ENCODE measurements at places on chromosomes 7 and 10.
A peak's percentile ranks its signal among the peaks of the same experiment; 100 is the strongest.

GRCh38 chr7:21422751-21423150, 5.1 kb upstream of the SP4 start:
- H3K4me3 ChIP-seq, result no peak overlapping the region
- no peak overlapping the region for H3K27ac ChIP-seq
- peaks cover 7% of the 10 kb centered on the region for H3K4me1 ChIP-seq
- H3K36me3 ChIP-seq, result no peaks in the 10 kb centered on the region

- H3K4me3 ChIP-seq, result no peak overlapping the region
- no peak for DNase-seq
- no peaks in the 10 kb centered on the region for H3K4me1 ChIP-seq
- H3K27ac ChIP-seq, result no peak overlapping the region
These were observed 20.6 kb downstream of the CLRN3 start for GRCh38 chr10:127872011-127872761.

GRCh38 chr7:50474382-50475160, 24.4 kb upstream of the FIGNL1 start:
- no peaks in the 10 kb centered on the region for H3K36me3 ChIP-seq
- H3K4me1 ChIP-seq, result no peaks in the 10 kb centered on the region

- no peaks in the 10 kb centered on the region for H3K4me1 ChIP-seq
- no peak overlapping the region for H3K4me3 ChIP-seq
- no peaks in the 10 kb centered on the region for H3K36me3 ChIP-seq
- no peaks in the 10 kb centered on the region for H3K27me3 ChIP-seq
- DNase-seq, result no peak
These were observed 35.0 kb downstream of the HDAC9 start for GRCh38 chr7:18530224-18531179.

DNA sequence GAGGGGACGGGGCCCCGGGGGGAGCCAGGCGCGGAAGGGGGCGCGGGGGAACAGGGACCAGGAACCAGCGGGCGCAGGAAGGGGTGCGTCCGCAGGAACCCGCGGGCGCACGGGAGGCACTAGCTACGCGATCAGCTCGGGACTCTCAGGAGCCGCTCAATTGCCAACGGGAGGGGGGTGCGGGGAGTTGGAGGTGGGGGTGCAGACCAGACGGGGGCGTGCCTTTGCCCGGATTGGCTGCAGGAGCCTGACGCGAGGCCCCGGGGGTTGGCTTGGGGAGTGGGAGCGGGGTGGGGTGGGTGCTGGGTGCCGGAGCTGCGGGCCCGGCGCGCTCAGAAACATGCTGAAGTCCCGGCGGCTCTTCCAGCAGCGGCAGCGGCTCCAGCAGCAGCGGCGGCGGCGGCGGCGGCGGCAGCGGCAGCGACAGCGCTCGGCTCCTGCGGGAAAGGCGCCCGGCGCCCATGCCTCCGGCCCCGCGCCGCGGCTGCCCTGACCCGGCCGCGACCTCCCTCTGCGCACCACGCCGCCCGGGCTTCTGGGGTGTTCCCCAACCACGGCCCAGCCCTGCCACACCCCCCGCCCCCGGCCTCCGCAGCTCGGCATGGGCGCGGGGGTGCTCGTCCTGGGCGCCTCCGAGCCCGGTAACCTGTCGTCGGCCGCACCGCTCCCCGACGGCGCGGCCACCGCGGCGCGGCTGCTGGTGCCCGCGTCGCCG, at the start of gene ADRB1:
TSS of gene ADRB1 (plus strand) at position 335 of the 715 bp plus-strand sequence. CDS start at position 602, 267 bp downstream.
- H3K27ac ChIP-seq, result no peak within 1 kb of the TSS
- peaks cover 27% of the 10 kb centered on the region for H3K4me1 ChIP-seq
- H3K27me3 ChIP-seq, result peaks cover 12% of the 10 kb centered on the region

DNA sequence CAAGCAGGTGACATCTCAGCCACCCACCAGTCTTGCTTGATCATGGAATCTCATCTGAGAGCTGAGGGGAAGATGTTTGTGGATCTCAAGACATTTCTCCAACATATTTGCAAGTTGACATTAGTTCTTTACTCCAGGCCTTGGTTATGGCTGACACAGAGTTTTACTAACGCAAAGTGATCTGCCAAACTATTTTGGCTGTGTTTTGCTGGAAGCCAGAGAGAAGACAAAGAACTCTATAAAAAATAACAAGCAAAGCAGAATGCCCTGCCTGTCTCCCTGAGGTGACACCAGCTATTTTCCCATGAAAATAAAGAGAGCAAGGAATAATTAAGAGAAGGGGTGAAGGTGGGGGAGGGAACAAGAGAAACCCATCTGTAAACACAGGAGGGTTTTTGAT, 286.4 kb downstream of the WDR11 start:
- no peak for DNase-seq
- no peaks in the 10 kb centered on the region for H3K4me1 ChIP-seq
- H3K27ac ChIP-seq, result no peak overlapping the region
- no peak overlapping the region for H3K4me3 ChIP-seq
- peaks cover 4% of the 10 kb centered on the region for H3K27me3 ChIP-seq

GRCh38 chr10:117989962-117990361, 56.8 kb downstream of the RAB11FIP2 start:
- no peak overlapping the region for H3K27ac ChIP-seq
- no peaks in the 10 kb centered on the region for H3K27me3 ChIP-seq
- H3K4me1 ChIP-seq, result no peaks in the 10 kb centered on the region
- H3K4me3 ChIP-seq, result no peak overlapping the region
- DNase-seq, result no peak

DNA sequence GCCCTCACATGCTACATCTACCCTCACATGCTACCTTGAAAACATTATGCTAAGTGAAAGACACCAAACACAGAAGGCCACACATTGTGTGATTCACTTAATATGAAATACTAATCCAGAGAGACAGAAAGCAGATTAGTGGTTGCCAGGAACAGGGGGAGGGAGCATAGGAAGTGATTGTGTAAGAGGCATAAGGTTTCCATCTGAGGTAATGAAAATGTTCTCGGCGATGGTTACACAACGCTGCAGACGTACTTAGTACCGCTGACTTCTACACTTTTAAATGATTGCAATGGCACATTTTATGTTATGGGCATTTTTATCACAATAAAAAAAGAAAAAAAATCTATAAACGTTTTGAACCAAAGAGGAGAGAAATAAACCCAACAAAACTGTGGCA, 742.3 kb downstream of the TYW1 start:
- no peak overlapping the region for H3K27ac ChIP-seq
- H3K4me3 ChIP-seq, result no peak overlapping the region
- no peak for DNase-seq
- H3K4me1 ChIP-seq, result no peaks in the 10 kb centered on the region
- H3K36me3 ChIP-seq, result no peaks in the 10 kb centered on the region
- no peaks in the 10 kb centered on the region for H3K27me3 ChIP-seq

- peak overlapping the region; percentile 87 for H3K27ac ChIP-seq
- peaks cover 31% of the 10 kb centered on the region for H3K4me1 ChIP-seq
- H3K4me3 ChIP-seq, result peak overlapping the region; percentile 93
- no peaks in the 10 kb centered on the region for H3K36me3 ChIP-seq
- no peaks in the 10 kb centered on the region for H3K27me3 ChIP-seq
These were observed 597 bp downstream of the APBB1IP start for GRCh38 chr10:26438534-26439341.

DNA sequence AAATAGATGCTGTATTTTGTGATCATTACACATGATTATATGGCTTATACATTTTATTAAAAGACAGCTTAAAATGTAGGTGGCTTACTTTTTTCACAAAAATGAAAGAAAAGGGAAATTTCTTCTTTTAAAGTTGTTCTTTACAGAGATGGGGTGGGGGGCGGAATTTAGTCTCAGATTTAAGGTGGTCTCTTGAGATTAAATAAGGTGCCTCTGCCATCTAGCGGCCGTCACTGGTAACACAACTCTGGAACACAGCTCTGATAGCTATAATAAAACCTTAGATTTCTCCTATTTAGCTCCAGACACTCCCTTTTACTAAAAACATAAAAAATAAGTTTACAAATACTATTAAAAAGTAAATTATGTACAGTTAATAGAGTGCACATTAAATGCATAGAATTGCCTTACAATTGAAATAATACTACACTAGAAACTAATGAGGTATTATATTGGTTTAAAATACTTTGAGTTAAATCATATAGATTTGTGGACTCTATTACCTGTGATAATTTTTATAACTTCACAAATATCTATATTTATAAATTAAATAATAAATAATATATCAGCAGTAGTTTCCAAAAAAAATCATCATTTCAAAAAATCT, 210.9 kb downstream of the DGKB start:
- H3K27ac ChIP-seq, result no peak overlapping the region
- no peaks in the 10 kb centered on the region for H3K27me3 ChIP-seq
- no peaks in the 10 kb centered on the region for H3K36me3 ChIP-seq
- H3K4me1 ChIP-seq, result no peaks in the 10 kb centered on the region
- H3K4me3 ChIP-seq, result no peak overlapping the region

- no peak overlapping the region for H3K4me3 ChIP-seq
- no peak for DNase-seq
- no peaks in the 10 kb centered on the region for H3K36me3 ChIP-seq
These were observed 61.6 kb downstream of the ZNF277 start for GRCh38 chr7:112267944-112268691.

DNA sequence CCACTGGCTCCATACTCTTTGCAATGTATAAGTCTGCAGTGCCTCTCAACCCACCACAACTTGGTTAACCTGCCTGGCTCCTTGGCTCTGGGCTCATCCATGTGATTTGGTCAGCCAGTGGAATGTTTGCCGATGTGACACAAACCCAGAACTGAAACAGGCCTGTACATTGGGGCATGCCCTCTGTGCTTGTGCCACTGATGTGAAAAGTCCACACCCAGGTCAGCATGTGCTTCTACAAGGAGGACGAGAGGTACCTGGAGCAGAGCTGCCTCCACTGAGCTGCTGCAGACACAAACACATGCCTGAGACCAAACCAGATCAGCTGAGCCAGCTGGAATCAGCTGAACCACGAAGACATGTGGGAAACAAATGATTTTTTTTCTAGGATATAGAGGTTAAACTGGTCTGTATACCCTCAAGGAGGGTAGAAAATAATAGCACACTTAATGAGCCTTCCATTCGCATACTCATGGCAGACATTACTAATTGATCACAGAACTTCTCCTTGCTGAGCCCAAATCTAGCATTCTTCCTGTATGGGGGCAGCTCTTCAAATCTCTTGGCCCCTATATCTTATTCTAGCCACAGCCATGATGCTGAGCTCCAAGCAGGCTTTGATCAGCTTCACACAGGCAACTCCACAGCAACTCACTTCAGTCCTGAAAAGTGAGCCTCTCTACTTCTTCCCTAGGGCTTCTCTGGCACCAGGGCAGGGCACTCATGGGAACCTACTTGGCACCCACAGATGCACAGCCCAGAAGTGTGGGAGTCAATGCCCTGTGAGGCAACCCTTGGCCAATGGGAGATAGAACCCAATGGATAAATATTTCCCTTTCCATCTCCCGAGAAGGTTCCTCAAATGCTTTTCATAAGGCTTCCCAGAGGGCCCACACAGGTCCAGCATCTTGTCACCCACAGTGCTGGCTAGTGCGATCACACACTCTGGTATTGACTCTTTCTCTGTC, 18.6 kb downstream of the PYROXD2 start:
- no peak overlapping the region for H3K4me3 ChIP-seq
- no peaks in the 10 kb centered on the region for H3K27me3 ChIP-seq
- H3K27ac ChIP-seq, result no peak overlapping the region

- no peak for DNase-seq
- no peak overlapping the region for H3K27ac ChIP-seq
- H3K36me3 ChIP-seq, result no peaks in the 10 kb centered on the region
- no peaks in the 10 kb centered on the region for H3K27me3 ChIP-seq
These were observed 78.3 kb upstream of the AOAH start for GRCh38 chr7:36802459-36803135.

GRCh38 chr7:105990727-105991453, 27.8 kb downstream of the CDHR3 start:
- H3K27me3 ChIP-seq, result no peaks in the 10 kb centered on the region
- no peaks in the 10 kb centered on the region for H3K4me1 ChIP-seq
- H3K36me3 ChIP-seq, result no peaks in the 10 kb centered on the region
- H3K4me3 ChIP-seq, result no peak overlapping the region
- no peak for DNase-seq

DNA sequence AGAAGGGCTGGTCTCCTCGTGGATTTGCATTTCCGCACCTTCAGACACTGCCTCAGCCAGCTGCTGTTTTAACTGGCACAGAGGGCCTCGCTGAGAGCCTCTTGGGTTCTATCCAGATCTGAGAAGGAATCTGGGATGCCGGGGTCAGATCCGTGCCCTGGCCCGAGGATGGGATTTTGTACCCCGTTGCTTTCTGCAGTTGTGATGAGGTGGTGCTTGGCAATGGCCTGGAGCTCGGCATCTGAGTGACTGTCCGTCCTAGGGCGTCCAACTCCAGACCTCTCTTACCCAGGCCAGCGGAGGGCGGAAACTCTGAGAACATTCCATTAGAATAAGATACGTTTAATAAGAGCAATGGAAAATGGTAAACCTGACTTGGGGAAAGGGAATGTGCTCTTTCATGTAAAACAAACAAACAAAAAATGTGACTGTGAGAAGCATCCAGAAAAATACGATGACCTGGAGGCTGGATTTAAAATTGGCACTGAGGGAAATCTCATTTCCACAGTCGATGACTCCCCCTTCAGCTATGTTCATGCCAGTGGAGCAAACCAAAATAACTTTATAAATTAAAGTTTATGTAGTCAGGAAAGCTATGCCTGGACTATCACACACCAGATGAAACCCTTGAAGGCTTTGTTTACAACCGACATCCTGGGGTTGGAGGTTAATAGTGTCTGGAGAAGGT, 39.6 kb downstream of the GRK5 start:
- peaks cover 2% of the 10 kb centered on the region for H3K4me1 ChIP-seq
- H3K36me3 ChIP-seq, result no peaks in the 10 kb centered on the region
- H3K27ac ChIP-seq, result no peak overlapping the region
- no peaks in the 10 kb centered on the region for H3K27me3 ChIP-seq

- H3K36me3 ChIP-seq, result no peaks in the 10 kb centered on the region
- H3K4me3 ChIP-seq, result no peak overlapping the region
- peaks cover 10% of the 10 kb centered on the region for H3K4me1 ChIP-seq
- no peak overlapping the region for H3K27ac ChIP-seq
- DNase-seq, result no peak
- H3K27me3 ChIP-seq, result no peaks in the 10 kb centered on the region
These were observed 85.2 kb downstream of the IGF2BP3 start for GRCh38 chr7:23385140-23385539.

DNA sequence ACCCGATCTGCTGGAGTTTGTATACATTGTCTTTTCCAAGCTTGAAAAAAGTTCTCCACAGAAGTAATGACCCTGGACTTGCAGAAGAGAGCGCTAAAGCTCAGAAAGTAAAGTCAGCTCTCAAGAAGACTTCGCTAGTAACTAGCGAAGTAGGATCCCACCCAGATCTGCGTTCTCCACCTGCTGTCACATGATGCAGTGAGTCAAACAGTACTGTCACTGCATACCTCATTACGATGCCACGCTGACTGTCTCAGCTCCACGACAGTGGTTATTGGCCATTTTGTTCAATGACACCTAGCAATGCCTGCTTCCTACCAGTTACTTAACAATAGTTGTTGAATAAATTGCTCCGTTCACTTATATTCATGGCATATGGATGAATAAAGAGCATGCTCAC, 29.7 kb upstream of the SEC61G start:
- no peaks in the 10 kb centered on the region for H3K4me1 ChIP-seq
- no peaks in the 10 kb centered on the region for H3K36me3 ChIP-seq
- H3K4me3 ChIP-seq, result no peak overlapping the region

- peak overlapping the region; percentile 94 for H3K27ac ChIP-seq
- DNase-seq, result no peak
- H3K36me3 ChIP-seq, result no peaks in the 10 kb centered on the region
- no peak overlapping the region for H3K4me3 ChIP-seq
- peaks cover 62% of the 10 kb centered on the region for H3K4me1 ChIP-seq
These were observed 16.4 kb downstream of the ZNF487 start for GRCh38 chr10:43453266-43453831.

All from T-cell (primary cell).